ENCODE measurements at places on chromosomes 6 and 20.

- no peak for DNase-seq
Measured at GRCh38 chr6:22943327-22943726, 374.0 kb downstream of the HDGFL1 start.

DNA sequence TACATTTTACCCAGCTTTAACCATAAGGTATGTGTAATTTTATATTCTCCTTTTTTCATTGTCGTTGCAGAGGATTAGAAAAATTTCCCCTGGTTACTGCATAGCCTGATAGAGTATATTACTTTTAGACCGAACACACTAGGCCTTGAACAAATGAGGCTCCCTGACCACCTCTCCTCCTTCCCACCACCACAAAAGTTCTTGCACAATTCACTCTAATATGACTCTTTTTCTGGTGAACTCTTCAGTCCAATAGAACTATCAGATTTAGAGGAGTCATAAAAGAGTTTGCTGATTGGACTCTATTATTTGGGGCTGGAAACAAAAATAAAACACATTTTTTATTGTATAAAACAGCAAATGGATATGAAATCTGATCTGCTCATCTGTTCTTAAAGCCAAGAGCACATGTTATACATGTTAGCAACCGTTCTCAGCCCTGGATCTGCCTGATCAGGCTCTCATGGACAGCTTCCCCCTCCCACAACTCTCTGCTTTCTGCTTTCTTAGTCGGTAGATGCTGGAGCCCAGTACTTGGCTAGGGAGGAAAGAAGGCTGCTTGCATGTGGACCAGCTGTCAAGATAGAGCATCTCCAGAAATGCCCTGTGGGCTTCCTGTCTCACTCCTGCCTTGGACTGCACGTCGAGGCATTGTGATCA lies 83.5 kb downstream of the CD164 start:
- no peak for DNase-seq

- DNase-seq: peak; percentile 76
Measured at GRCh38 chr20:50292591-50293283, 102.1 kb downstream of the CEBPB start.

DNA sequence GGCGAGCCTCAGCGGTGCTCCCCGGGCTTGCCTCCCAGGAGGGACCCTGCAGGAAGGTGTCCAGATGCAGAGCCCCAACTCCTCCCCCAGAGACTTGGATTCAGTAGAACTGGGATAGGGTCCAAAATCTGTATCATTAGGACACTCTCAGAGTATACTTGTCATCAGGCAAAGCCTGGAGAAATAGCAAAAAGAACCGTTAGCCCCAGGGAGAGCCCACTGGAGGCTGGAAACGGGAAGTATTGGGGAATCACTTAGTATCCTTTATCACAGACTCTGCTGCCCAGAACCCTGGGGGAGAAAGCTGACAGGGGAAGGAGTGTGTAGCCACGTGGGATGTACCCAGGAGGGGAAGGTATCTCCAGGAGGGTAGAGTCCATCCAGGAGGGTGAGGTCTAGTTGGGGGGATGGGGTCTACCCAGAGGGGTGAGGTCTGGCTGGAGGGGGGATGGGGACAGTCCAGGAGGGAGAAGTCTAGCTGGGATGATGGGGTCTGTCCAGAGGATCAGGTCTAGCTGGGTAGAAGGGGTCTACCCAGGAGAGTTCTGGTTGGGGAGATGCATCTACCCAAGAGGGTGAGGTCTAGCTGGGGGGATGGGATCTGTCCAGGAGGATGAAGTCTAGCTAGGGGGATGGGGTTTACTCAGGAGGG lies 107.2 kb downstream of the LY86 start:
- no peak for DNase-seq

- DNase-seq: no peak
Measured at GRCh38 chr6:56334937-56335336, 87.6 kb upstream of the COL21A1 start.

DNA sequence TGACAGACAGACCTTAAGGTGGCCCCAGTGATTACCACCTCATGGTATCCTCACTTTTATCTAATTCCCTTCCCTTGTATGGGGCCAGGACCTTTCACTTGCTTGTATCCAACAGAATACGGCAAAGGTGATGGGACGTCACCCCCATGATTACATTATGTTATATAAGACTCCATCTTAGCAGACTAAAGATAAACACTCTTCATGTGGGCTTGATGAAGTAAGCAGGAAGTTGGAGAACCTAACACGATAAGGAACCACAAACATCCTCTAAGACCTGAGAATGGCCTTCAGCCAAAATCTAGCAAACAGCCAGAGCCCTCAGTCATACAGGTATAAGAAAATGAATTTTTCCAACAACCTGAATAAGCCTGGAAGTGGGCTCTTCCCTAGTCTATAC lies 8.0 kb downstream of the SLC17A3 start:
- DNase-seq: no peak

GRCh38 chr20:50294164-50295088 lies 103.8 kb downstream of the CEBPB start:
- no peak for DNase-seq

DNA sequence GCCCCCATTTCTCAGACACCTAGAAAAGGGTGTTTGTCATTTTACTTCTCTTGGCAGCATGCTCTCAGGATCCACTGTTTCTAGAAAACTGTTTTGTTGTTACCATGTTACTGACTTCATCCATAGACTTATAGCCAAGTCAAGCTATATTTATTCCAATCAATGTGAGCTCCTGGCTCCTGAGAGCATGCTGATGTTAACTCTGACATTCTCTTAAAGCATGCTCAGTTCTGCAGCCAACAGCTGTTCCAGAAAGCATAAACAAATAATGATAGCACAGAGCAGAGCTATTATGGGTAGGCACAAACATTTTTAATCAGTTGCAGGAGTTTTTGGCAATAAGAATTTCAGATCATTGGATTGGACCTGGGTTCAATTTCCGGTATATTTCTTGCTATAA lies 92.4 kb upstream of the CEP85L start:
- DNase-seq: no peak

GRCh38 chr6:73746787-73747186 lies 50.8 kb downstream of the CD109 start:
- no peak for DNase-seq

- DNase-seq: no peak
Measured at GRCh38 chr6:1238040-1238439, 73.9 kb upstream of the FOXQ1 start.

DNA sequence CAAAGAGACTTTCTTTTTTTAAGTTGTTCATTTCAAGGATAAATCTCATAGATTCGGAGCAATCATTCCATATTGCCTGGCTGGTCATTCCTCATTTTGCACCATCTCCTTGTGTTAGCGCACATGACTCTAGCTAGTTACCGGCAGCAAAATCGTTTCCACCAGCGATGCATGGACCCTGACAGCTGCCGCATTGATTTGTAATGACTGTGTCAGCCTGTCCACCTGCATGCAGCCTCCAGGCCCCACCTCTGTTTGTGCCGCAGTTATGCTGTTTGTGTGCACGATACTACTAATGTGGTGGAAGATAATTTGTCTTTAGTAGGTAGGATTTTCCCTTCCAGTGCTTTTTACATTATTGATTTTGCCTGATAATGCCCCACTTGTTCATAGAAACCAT lies 164.0 kb downstream of the TBC1D7 start:
- DNase-seq: no peak

GRCh38 chr20:62516338-62516737 lies 40.5 kb upstream of the GATA5 start:
- no peak for DNase-seq

DNA sequence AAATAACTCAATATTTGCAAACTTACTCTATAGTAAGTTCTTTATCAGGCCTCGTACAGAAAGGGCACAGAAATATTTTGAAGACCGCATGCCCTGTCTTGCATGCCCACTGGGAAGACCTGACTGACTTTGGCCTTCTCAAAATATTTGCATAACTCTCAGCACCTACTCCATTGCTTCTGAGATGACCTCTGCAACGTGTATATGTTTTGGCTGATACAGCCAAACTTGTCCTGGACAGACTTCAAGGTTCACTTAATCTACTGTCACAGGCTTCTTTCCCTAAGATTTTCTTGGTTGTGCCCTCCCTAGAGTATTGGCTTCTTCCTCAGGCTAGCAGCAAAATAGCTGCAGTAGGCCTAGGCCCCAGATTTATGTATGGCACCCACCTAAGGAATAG lies 21.5 kb upstream of the SERINC3 start:
- no peak for DNase-seq

DNA sequence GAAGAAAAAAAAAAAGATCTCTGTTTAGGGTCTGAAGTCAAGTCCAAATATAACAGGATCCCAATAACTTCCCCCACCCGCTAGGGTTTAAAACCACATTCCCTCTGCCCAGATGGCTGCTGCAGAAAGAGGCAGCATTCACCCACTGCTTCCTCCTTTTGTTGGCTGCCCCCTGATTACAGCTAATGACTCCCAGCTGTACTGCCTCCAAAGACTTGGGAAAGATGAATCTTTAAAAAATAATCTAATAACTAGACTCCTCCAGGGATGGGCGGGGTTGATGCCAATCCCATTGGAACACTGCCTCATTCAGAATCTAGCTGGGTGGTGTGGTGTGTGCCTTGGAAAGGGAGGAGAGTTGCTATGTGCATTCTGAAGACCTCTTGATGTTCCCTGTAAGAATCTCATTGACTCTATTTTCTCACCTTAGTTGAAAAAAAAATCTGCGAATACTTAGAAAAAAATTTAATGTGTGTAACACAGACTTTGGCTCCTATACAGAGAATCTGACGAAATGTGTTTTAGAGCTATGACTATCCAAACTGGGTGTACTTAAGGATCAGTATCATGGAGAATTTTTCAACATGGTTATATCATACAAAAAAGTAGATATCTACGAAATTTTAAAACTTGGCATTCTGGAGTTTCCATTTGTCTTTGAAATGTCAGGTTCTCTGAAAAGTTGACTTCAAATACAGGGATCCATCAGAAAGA lies 174.0 kb downstream of the RNF144B start:
- no peak for DNase-seq

- no peak for DNase-seq
Measured at GRCh38 chr20:63772781-63773518, 33.4 kb downstream of the SLC2A4RG start.

GRCh38 chr6:137286916-137287315 lies 67.7 kb upstream of the IFNGR1 start:
- no peak for DNase-seq

- DNase-seq: no peak
Measured at GRCh38 chr6:128655978-128656498, 135.6 kb upstream of the PTPRK start.

DNA sequence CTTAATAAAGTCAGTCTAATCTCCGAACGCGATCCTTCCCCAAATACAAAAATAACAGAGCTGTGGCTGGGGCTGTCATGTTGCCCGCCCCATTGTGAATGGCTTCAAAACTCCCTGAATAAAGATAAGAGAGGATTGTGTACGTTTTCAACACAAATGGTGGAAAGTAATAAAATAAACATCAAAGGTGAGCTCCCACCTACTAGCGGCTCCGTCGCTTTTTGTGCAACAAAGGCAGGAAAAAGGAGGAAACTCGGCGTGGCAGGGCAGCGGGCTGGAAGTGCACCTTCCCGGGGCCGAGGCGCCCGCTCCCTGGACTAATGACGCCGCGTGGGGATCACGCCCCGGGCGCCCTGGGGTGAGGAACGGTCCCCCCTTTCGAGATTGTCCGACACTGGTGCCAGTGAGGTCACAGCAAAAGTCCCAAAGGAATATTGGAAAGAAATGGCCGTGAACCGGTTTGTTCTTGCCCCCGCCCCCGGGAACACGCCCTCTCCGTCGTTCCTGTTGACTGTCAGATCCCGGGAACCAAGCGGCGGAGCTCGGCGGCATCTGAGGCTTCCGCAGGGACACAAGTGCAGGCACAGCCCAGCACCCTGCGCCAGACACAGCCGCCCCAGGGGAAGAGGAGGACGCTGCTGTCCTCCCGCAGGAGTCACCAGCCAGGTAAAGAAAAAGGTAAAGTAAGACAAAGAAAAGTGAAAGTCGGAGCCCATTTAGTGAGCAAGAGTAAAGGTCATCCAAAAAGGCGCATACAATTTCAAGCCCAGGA lies 1.1 kb upstream of the FOXQ1 start:
- no peak for DNase-seq

GRCh38 chr6:142462260-142462659 lies 160.5 kb downstream of the ADGRG6 start:
- no peak for DNase-seq

Measured in head of caudate nucleus (tissue), 42 donors.